ENCODE measurements at places on chromosomes 6 and 20.
A peak's percentile ranks its signal among the peaks of the same experiment; 100 is the strongest.

DNA sequence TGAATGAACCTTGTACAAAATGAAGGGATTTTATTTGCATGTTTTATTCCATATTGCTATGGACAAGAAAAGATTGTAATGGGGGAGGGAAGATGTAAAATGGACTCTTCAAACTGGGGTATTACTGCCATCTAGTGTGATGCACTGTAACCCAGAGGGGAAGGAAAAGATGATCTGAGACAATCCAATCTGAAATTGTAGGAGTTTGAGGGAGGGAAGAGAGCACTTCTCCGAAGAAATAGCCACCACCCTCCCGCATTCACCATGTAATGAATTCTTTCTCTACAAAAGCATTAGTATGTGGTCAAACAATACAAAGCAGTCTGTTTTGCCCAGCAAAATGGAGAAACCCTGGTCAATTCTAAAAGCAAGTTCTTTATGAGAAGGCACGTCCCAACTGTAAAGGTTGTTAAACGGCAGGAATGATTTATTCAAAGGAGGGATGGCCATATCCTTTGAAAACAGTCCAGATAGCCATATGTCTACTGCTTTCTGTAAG is 679.5 kb upstream of the NRSN1 start:
- DNase-seq: no peak

GRCh38 chr6:8193541-8193940 is 91.2 kb upstream of the EEF1E1 start:
- no peak for DNase-seq

DNA sequence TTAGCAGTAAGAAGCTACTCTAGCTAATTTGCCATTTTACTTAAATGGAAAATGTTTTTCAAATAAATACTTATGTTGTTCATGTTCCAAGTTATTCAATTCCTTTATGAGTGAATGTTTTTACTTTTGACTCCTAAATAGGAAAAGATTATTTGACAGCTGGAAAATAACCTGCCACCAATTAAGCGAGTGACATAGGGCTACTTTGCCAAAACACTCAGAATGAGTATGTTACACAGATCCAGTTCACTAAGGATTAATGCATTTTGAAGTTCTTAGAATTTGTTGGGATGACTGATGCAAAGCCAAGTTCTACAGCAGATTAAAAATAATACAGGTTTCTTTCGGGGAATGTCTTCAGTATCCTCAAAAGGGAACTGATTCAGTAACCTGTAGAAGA is 144.4 kb downstream of the ADGRG6 start:
- DNase-seq: no peak

GRCh38 chr6:112221981-112222852 is 32.1 kb downstream of the LAMA4 start:
- no peak for DNase-seq

GRCh38 chr6:107542192-107542668 is 52.3 kb downstream of the SOBP start:
- no peak for DNase-seq

DNA sequence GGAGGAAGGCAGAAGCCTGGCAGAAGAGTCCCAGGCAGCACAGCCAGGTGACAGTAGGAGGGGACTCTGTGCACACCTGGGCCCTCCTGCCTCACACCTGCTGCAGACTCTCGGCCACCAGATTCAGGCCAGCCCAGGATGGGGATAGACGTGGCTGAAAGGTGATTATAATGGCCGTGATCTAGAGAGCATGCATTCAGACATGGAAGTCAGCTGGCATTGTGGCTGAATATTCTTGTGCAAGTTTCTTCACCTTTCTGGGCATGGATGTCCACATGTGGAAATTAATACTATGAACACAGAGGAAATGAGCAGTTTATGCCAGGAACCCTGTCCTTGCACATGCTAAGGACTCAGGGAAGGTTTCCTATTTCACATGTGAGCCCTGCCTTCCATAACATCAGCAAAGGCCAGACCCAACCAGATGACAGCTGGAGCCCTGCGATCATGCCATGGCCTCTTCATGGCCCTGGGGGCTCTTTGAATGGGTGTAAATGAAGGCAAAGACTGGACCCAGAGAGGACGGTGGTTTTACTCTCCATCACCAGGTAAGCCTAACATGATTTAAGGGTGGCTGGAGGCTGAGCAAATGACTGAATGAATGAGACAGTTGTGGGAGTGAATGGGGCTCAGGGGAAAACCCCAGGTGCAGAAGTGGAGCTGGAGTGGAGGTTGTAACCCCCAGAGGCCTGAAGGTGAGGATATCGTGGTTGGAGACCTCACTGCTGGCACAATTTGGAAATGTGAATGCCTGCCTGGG is 2.7 kb upstream of the RAET1L start:
- DNase-seq: no peak

GRCh38 chr6:136077834-136078576 is 172.1 kb downstream of the MTFR2 start:
- DNase-seq: no peak

DNA sequence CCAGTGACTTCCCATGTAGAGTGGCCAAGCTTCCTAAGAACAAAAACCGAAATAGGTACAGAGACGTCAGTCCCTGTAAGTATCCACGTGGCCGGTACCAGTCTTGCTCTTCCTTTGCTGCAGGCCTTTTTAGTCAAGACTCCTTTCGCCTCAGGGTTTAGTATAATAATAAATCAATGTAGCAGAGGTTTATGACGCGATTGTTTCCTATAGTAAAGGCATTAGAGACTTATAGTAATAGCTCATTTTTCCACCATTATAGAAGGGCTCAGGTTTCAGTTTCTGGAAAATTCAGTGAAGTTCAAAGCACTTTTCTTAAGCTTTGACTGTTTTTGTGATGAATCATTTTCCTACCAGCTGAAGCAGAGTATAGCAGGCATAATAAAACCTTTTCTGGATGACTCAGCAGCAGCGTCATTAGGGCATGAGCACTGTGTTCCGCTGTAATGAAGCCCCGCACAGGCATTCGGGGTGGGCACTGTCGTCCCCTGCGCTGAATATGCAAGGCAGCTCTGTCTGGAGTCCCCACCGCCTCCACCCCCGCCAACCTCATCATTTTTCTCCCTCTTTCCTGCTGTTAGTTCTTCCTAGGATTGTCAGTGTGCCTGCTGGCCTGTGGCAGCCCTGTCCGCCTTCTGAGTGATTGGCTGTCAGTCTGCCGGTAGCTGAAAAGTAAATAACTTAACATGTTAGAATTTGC is 51.3 kb downstream of the PTPN1 start:
- peak; percentile 75 for DNase-seq

DNA sequence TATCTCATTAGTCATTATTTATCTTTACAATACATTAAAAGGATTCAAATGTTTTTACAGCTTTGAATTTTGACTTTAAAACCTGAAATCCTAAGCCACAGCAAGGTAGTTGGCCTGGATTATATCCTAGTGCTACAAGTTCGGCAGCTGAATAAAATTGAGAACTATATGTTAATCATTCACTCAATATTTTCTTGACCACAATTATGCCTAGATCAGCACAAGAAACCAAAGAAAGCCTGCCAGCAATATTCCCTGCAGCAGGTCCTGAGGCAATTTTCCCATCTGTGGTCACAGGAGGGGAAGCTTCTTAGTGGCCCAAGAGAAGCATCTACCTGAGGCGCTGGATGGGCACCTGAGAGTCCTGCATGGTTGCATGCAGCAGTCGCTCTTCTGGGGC is 183.5 kb downstream of the GMDS start:
- no peak for DNase-seq

- no peak for DNase-seq
These were observed 525 bp downstream of the FAM229B start for GRCh38 chr6:112087916-112088315.

DNA sequence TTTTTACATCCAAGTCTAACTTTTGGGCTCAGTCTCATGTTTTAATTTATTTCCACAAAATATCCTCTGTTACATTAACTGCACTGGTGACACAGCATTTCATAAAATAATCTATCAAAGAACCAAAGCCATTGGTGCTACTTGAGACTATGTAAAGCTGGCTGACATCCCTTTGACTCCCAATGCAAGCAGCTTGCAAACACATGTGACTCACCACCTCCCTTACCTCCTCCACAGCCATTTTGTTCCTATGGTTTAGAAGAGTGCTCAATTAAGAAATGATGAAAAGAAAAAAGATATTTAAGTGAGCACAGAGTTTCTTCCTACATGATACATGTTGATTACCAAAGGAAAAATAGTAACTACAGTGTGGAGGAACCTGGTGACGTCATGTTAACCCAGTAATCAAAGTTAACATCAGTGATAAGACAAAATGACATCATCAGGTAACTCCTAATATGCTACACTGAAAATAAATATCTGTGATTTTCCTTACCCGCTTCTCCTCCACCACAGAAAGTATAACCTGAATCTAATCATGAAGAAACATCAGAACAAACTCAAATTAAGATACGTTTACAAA is 53.3 kb upstream of the LGSN start:
- no peak for DNase-seq

DNA sequence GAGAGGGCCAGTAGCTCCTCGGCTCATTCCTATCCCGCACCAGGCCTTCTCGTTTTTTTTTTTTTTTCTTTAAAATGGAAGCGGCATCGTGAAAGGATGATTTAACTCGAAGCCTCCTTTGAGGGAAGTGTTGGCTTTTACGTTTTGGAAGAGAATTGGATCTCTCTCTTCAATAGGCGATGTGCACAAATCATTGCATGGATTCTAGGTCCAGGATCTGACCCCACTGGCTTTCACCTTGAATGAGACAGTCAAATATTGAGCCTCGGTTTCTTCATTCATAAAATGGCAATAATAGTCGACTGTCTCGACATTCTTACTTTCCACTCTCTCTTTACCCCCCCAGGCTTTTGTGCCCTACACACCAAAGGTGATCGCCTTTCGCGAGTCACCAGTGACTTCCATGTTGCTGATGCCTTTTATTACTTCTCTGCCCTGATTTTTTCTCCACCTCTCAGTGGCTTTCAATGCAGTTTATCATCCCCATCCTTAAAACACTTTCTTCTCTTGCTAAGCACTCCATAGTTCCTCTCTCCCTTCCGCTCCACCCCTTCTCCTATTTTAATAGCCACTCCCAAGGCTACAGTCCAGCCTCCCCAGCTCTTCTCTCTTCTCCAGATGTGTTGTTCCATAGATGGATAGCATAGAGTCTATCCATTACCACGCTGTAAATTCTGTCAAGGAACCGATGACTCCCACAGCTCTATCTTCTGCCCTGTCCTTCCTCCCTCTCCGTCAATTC is 473 bp upstream of the DTNBP1 start:
- DNase-seq: no peak

DNA sequence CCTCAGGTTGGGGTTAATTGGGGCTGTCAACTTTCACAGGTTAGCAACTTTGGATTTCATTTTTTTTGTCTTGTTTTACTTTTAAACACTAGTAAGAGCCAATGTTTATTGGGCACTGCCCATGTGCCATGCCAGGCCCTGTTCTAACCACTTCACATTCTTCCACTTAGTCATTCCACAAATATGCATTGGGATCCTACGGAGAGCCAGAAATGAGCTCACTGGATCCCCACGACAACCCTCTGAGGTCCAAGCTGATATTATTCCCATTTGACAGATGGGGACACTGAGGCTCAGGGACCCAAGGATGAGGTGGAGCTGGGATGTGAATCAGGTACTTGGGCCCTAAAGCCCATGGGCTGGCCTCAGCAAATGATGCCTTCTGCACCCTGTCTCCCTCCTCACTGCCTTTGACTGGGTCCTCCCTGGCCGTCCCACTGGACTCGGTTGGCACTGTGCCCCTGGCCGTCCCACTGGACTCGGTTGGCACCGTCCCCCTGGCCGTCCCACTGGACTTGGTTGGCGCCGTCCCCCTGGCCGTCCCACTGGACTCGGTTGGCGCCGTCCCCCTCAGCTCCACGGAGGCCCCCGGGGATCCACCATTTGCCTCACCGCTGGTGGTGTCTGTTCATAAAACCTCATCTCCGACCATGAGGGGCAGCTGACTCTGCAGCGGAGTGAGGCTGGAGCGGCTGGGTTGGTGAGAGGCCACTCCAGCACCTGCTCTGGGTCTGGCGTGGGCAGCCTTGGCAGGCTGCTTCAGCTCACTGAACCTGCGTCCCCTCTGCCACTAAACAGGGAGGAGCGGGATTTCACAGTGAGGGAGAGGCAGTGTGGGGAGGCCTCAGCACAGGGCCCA is 4.8 kb upstream of the PMEPA1 start:
- no peak for DNase-seq

DNA sequence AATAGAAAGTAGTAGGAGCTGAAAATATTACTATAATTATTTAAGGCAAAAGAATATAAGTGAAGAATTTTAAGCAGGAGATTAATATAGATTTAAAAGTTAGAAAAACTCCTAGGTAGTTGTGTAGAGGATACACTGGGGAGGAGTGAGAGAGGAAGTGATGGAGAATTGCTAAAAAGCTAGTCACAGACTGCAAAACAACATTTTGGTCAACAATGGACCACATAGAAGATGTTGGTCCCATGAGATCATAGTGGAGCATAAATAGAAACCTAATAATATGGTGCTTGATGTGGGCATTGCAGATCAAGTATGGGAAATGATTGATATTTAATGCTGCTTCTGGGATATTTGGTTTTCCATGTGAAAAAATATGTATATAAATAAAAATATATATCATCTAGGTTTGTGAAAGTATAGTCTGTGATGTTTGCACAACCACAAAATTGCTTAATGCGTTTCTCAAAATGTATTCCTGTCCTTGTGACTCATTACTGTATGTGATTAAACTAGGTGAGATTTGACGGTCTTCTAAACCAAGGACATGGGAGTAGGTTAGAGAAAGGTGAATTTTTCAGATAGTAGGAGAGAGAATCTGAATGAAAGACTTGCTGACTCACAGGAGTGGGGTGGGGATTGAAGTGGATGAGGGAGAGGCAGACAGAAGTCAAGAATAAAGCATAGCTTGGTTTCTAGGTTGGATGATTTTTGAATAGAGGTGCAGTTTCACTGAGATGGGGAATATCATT is 174.0 kb downstream of the BCKDHB start:
- DNase-seq: no peak

DNA sequence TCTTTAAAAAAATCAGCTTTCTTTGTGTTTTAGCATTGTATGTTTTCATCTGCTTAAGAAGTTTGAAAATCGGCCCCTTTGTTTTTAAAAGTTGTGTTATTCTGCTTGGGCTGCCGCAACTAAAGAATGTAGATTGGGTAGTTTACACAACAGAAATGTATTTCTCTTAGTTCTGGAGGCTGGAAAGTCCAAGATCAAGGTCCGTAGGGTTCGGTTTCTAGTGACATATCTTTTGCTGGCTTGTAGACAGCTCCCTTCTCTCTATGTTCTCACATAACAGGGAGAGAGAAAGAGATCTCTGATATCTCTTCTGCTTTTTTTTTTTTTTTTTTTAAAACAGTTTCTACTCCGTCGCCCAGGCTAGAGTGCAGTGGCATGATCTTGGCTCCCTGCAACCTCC is 138.6 kb downstream of the TBC1D7 start:
- DNase-seq: no peak

GRCh38 chr20:19771031-19771430 is 13.0 kb downstream of the RIN2 start:
- DNase-seq: no peak

- no peak for DNase-seq
These were observed 11.9 kb upstream of the TMEM170B start for GRCh38 chr6:11525468-11526155.

Measured in stimulated activated CD4-positive, alpha-beta T cell treated with anti-CD3 and anti-CD28 coated beads, Interleukin-2, amount 100 ng/mL, for 4 hours (primary cell).